Cortex of kidney (tissue), 1 donor: ENCODE measurements at places on chromosomes 13 and 19.

- DNase-seq = no peak
Observed at GRCh38 chr13:34310539-34310938, 492.6 kb downstream of the RFC3 start.

DNA sequence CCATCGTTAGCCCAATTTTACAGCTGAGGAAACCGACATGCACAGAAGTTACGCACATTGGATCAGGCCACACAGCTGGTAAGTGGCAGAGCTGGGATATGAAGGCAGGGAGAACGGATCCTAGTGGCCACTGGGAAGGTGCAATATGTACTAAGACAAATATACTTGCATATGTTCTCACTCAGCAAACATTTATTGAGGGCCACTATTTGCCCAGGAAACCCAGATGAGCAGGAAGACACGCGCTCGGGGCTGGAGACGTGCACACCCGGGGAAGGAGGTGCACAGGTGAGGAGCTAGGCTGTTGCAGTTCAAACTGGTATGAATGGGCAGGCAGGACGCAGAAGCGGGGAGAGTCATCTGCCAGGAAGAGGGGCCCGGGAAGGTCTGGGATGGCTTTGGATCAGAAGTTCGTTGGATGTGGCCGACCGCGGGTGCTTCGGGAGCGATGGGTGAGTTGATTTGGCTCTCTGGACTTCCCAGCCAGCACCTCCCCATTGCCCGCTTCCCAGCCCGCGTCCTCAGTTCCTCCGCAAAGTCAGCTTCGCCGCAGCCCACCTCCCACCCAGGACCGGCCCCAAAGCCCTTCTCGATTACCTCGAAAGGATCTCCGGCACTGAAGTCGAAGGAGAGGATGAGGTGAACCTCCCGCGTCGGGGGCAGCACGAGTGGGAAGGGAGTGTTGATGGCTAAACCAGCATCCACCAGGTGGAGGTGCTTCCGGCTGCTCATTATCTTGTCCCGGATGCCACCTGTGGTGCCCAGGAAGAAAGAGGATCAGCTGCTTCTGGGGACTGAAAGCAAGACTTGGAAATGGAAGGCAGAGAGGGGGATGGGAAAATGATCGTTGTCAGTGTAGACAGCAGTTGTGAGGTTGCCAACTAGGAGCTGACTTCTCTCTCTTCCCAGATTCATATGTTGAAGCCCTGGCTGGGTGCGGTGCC, 17.8 kb upstream of the CABP5 start:
- no peak for DNase-seq

- no peak for DNase-seq
Observed at GRCh38 chr19:9251236-9251635, 506 bp downstream of the OR7E24 start.

GRCh38 chr13:44738463-44738862, 162.3 kb upstream of the TSC22D1 start:
- no peak for DNase-seq

GRCh38 chr19:4197228-4197624, 14.7 kb downstream of the ANKRD24 start:
- DNase-seq = no peak

GRCh38 chr19:18507021-18507726, 14.7 kb downstream of the ELL start:
- DNase-seq = no peak

DNA sequence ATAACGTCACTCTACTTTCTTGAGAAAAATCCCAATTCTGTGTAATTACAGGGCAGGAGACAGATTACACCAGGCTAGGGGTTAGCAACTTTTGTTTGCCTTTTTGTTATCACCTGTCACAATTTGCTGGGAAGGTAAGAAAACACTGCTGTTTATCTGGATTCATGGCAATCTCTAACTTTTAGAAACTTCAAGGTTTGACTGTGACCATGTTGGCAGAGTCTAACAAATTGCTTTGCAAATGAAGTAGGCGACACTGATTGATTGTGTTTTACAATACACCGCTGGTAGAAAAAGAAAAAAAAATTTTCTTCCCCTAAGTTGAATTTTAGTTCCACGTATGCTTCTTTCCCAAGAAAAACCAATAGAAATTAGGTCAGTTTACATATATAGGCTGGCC, 10.4 kb upstream of the PDX1 start:
- no peak for DNase-seq

DNA sequence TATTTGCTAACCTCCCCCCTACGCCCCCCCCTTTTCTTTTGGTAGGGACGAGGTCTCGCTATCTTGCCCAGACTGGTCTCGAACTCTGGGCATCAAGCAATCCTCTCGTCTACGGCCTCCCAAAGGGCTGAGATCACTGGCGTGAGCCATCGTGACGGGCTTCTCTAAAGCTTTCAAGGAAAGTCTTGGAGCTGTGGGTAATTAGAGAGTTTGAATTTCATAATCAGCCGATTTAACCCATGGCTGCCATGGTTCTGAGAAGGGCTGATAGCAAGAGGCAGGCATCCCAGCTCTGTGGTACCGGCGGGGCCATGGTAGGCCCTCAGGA, 679 bp upstream of the ABHD8 start:
- no peak for DNase-seq

GRCh38 chr13:37319031-37319443, 213.6 kb upstream of the CSNK1A1L start:
- DNase-seq = no peak

- no peak for DNase-seq
Observed at GRCh38 chr19:39410017-39410830, 2.2 kb upstream of the PLEKHG2 start.

DNA sequence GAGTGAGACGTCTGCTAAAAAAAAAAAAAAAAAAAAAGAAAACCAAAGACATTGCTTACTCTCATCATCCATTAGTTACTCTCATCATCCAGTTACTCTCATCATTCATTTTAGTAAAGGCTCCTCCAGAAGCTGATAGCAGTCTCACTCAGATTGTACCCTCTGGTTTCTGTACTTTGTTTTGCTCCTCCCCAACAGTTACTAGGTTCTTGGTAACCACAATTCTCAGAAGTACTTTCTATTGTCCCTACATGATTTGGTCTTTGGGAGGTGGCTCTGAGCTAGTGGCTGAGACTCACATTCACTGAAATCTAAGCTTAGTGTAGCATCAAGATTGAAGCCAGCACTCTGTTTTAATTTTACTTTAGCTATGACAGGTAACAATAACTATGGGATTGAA, 14.3 kb downstream of the ERICH4 start:
- no peak for DNase-seq

- DNase-seq = no peak
Observed at GRCh38 chr13:40514802-40515201, 151.6 kb downstream of the FOXO1 start.

DNA sequence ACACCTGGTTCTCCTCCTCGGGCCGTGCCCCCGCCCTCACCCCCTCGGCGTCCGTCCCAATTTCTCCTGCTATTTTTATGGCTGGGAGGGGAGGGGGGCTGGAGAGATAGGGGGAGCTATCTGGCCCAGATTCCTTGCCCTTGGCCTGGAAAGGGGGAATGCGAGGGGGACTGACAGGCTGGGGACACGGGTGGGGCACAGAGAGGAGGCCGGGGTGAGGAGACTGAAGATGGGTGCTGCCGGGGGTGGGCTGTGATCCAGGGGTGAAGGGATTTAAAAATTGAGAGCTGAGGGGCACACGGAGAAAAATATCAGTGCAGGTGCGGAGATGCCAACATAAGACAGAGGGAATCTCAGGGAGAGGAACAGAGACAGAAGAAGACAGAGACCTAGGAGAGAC, 2.3 kb downstream of the PRKCG start:
- DNase-seq = no peak

- no peak for DNase-seq
Observed at GRCh38 chr13:44814836-44815235, 174.4 kb downstream of the NUFIP1 start.
